ENCODE measurements at places on chromosomes 5 and 9. TPM values are rescaled to one million over a fixed set of nuclear protein-coding genes. Genes with fewer than 3 reads are reported as not detected.

DNA sequence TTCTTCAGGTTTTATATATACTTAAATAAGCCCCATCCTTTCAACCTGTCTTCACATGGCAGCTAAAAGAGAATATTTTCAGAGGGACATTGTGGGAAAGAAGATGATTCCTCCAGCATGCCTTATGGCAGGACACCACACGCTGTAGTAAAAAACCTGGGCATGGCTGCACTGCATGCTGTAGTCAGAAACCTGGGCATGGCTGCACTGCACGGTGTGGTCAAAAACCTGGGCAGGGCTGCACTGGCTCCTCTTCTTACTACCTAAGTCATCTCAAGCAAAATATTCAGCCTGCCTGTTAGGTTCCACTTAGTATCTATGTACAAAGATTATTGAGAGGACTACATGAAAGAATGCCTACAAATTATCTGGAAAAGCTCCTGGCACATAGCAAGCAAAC is 153.6 kb downstream of the BRINP1 start:
- no peak for DNase-seq

Gene SAPCD2
- total RNA-seq, result 50.3 TPM

DNA sequence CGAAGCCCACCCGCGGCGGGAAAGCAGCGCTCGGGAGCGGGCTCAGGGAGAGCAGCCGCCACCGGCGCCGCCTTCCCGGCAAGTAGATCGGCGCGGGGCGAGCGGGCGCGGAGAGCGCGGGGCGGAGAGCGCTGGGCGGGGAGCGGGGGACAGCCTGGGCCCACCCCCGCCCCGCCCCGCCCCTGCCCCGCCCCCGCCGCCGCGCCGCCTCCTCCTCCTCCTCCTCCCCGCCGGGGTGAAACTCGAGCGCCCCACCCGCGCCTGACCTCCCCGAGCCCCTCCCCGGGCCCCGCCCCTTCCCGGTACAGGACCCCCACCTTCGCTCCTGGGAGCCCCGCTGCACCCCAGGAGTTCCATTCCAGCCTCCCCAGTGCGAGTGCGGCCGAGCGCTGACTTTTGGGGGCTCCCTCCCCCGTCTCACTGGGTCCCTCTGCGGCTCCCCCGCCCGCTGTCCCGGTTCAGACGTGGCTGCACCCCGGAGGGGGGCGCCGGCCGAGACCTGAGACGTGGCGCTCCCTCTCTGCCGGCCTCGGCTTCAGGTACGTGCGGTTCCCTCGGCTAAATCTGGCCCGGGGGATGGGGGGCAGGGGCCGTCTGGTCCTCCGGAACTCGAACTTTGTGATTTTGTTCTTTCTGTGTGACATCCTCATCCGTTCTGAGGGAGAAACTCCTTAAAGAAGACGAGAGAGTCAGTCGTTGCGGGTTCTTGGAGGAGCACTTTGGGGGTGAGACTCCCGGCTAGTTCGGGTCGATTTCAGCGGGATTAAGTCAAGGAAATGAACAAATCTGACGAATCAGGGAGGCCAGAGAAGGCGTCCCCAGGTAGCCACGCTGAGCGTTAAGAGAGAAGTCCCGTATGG is at the start of gene SEMA5A:
SEMA5A (minus strand) TSS at position 84 of the 860 bp plus-strand sequence. CDS start 166,129 bp downstream, outside the sequence.
- peak; percentile 27 for DNase-seq

GRCh38 chr5:131627207-131627865 is 7.7 kb downstream of the RAPGEF6 start:
- no peak for DNase-seq

DNA sequence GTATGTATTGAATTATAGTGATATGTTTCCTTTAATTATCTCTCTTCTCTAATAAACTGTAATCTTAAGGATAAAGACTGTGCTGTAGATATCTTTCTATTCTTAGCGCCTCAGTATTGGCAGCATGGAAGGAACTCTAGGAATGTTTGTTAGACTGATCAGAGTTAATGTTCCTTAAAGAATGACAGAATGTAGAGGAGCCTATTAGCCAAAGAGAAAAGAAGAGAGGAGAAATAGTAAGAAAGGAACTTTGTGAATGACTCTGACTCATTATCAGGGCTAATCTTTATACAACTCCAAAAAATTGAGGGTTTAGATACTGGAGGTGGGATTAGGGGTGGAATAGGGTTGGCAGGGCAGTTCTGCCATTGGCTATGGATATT is 59.0 kb upstream of the NUDT12 start:
- no peak for DNase-seq

GRCh38 chr5:43730832-43731342 is 127.9 kb downstream of the NNT start:
- DNase-seq, result peak; percentile 27

Gene CYSRT1
- 9.0 TPM for total RNA-seq

DNA sequence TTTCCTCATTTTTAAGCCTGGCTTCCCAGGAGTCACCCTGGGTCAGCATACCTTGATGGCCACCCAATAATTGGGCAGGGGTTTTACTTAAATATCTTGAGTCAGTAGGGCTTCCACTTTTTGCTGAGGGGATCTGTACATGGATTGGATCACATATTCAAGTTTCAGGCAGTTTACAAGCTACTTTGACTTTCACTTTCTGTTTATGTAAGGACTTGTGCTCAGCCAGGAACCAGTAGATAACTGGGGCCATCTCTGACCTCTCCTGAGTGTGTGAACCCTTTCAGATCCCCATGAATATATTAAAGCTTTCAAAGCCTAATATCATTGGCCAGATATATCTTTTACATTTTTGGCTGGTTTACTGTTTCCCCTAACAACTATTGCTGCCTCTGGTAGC is 45.1 kb downstream of the SLCO6A1 start:
- no peak for DNase-seq

Gene FIBCD1
- total RNA-seq, result 4.1 TPM

DNA sequence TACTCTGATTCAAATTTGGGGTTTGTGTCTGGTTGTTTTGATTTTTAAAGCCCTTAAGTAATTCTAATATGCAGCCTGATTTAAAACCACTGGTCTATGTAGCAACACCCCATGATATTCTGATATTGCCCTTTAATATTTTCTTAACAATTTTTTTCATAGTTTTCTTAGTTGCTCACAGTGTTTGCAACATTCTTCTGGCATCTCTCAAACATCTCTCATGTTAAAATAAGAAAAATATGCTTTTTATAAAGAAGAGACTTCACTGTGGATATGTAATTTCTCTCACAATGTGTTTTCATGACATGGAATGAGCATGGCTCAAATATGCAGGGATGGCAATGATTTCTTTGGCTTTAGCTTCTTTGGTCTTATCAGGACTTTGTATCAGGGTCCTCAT is 183.7 kb downstream of the TAF11L14 start:
- DNase-seq, result no peak

Gene NTRK2
- total RNA-seq, result not detected

DNA sequence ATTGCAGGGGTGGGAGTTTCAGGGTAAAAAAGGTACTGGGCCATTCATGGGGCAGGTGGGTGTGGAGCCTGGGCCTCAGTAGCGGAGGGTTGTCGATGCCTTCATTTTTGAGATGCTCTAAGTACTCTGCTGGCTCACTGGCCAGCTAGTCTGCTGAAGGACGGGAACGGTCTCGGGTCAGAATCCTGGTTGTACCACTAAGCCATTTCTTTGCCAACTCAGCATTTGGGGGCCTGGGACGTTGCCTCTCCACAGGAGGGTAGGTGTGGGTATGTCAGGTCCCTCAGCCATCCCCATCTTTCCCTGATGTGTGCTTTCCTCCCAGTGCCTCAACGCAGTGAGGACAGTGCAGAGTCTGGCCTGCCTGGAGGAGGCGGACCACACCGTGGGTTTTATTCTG is 25.1 kb downstream of the SH3GLB2 start:
- DNase-seq, result no peak

- DNase-seq, result no peak
These were observed 272.6 kb downstream of the FANCC start for GRCh38 chr9:95044731-95045508.

Gene ANKRD18A
- total RNA-seq, result 4.9 TPM

Gene LHFPL2
- 10.1 TPM for total RNA-seq

- no peak for DNase-seq
These were observed 8.0 kb downstream of the ARL10 start for GRCh38 chr5:176373100-176373818.

GRCh38 chr5:68021227-68021626 is 194.3 kb upstream of the PIK3R1 start:
- no peak for DNase-seq

- no peak for DNase-seq
These were observed 345.5 kb upstream of the PAPPA start for GRCh38 chr9:115808108-115808507.

Gene C9orf50
- not detected for total RNA-seq

Gene TPPP
- total RNA-seq, result 0.17 TPM

DNA sequence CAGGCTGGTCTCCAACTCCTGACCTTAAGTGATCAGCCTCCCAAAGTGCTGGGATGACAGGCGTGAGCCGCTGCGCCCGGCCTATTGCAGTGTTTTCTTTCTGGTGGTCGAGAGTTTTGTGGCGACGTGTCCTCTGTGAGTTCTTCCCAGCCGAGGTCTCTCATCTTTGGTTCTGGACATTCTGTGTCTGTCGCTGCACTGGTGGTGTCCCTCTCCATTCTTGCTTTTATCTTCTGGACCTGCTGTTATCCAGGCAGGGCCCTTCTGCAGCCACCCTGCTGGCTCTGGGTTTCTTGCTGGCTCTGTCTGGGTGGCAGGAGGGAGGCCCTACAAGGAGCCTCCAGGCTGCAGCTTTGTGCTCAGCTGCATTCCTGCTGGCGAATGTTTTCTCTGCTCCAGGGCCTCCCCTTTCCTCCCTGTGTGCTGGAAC is 49.1 kb upstream of the EXOC3 start:
- DNase-seq, result no peak

Gene LCP2
- not detected for total RNA-seq

DNA sequence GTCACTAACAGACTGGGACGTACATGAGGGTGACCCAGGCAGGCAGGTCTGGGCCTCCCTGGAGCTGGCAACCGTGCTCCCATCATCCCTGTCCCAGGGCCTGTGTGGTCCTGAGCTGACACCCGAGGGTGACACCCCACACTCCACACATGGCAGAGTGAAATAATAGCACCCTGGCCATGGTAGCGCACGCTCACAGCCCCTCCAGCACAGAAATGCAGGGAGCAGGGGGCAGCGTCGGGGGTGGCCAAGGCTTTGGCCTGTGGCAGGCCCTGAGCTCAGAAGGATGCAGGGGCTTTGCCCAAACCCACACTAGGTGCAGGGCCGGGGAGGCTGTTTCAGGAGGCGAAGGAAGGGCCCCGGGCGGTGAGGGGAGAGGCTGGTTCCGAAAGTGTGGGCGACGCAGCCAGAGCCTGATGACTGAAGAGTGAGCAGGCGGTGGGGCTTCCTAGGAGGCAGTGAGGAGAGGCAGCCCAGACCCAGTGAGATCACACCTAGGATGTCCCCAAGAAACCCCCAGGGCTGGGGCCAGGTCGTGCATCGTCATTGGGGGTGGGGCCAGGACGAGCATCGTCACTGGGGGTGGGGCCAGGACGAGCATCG is 12.9 kb downstream of the OR2V2 start:
- DNase-seq, result no peak

- DNase-seq, result peak; percentile 54
These were observed 3.0 kb upstream of the HRCT1 start for GRCh38 chr9:35903049-35903448.

DNA sequence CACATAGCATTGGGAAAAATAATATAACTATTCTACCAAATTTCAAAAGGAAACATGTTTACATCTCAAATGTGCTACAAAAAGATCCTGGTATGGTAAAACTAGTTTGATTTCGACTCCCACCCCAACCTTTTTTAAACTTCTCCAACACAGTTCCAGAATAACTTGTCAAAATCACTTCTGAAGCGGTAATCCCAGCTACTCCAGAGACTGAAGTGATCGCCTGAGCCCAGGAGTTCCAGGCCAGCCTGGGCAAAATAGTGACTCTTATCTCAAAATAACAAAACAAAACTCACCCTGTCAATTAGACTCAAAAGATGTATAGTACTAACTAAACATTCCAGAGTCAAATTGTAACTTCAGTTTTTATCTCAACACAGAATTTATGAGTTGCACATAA is 71.3 kb upstream of the RNF38 start:
- DNase-seq, result no peak

- no peak for DNase-seq
These were observed 51.5 kb downstream of the STK32A start for GRCh38 chr5:147286296-147286695.

- DNase-seq, result no peak
These were observed 13.3 kb downstream of the NR2F1 start for GRCh38 chr5:93596310-93596675.

Gene CCL27
- 0.44 TPM for total RNA-seq

DNA sequence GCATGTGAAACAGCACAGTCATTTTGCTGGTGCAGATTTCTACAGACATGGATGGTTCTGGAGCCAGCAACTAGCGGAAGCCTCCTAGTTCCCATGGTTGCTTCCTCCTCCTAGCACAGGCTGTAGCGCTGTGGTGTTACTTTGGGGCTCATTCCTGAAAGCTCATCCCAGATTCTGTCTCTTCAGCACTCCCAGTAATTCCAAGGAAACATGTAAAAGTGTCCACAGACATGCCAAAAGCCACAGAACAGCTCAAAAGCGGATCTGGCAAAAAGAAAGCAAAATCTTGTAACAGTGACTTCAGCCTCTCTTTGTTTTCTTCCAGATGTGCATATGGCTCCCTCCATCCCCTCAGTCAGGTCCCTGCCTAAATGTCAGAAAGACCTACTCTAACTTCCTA is 144.1 kb downstream of the CEP120 start:
- DNase-seq, result no peak

Gene CARTPT
- not detected for total RNA-seq

Gene TNFSF8
- total RNA-seq, result not detected

GRCh38 chr5:110894805-110895204 is 156.0 kb downstream of the SLC25A46 start:
- DNase-seq, result no peak

DNA sequence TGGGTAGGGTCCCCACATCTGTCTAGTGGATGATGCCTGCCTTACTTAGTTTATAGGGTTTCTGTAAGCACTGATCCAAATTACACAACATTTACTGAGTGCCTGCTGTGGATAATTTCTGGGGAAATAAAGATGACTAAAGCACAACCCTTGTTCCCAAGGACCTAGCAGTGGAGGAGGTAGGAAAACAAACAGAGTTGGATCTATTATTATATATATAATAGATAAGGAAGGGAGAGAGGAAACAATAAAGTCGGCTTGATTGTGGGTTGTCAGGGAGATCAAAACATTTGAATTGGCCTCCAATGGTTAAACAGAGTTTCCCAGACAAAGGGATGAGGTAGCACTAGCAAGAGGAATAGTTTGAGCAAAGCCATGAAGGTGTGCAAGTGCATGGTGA is 14.0 kb downstream of the IL33 start:
- DNase-seq, result no peak

DNA sequence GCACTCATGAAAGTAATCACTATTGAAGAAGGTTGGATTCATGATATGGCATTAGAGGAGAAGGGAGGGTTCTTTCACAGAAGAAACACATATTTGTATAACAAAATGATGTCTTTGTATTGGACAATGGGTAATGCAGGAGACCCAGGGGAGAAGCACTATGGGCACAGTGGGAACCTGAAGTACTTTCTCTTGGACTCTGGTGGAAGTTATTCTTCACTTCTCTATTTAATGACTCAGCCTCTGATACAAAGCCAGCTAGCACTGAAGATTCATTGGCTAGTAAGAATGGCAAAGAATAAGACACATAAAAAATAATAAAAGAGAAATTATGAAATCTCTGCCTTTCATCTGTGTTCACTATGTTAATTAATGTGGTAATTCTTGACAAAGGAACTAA is 149.9 kb upstream of the PRR16 start:
- no peak for DNase-seq

Measured in PC-9 (cell line).